ENCODE measurements at places on chromosomes 1 and 21. TPM values are rescaled to one million over a fixed set of nuclear protein-coding genes. Genes with fewer than 3 reads are reported as not detected.

The DIO1 gene
- total RNA-seq = not detected

The OR10R2 gene
- not detected for total RNA-seq

The TSEN15 gene
- total RNA-seq = 46.0 TPM

The CELA3B gene
- total RNA-seq = not detected

The AZIN2 gene
- 7.3 TPM for total RNA-seq

The SLC9C2 gene
- total RNA-seq = not detected

The S100B gene
- not detected for total RNA-seq

The TMPRSS15 gene
- total RNA-seq = not detected

The HCN3 gene
- 7.5 TPM for total RNA-seq

The MMP23B gene
- total RNA-seq = 4.9 TPM

The NBPF10 gene
- 5.0 TPM for total RNA-seq

The ITGB3BP gene
- 61.7 TPM for total RNA-seq

The WNT9A gene
- total RNA-seq = 42.2 TPM

The CNIH3 gene
- total RNA-seq = 8.4 TPM

The NTNG1 gene
- not detected for total RNA-seq

The CFHR4 gene
- not detected for total RNA-seq

The PIGR gene
- 0.10 TPM for total RNA-seq

The RGL1 gene
- total RNA-seq = 2.1 TPM

The ETV3L gene
- not detected for total RNA-seq

The PBX1 gene
- total RNA-seq = 57.7 TPM

The LMX1A gene
- total RNA-seq = not detected

The CATSPERE gene
- total RNA-seq = 1.2 TPM

The GRIK3 gene
- total RNA-seq = not detected

The IFNLR1 gene
- total RNA-seq = 8.1 TPM

The SYT14 gene
- total RNA-seq = 1.4 TPM

The VCAM1 gene
- not detected for total RNA-seq

The TNFRSF1B gene
- total RNA-seq = 3.3 TPM

The C1orf116 gene
- total RNA-seq = 30.2 TPM

The RBBP5 gene
- total RNA-seq = 17.7 TPM

The TSSK3 gene
- 3.9 TPM for total RNA-seq

The CCDC27 gene
- total RNA-seq = not detected

The RGS13 gene
- not detected for total RNA-seq

The ELAPOR1 gene
- 2.0 TPM for total RNA-seq

The PRKAA2 gene
- total RNA-seq = 5.0 TPM

The C1orf216 gene
- total RNA-seq = 7.6 TPM

The TNNI3K gene
- not detected for total RNA-seq

The TFF3 gene
- not detected for total RNA-seq

The PCBP3 gene
- not detected for total RNA-seq

The TNFRSF8 gene
- total RNA-seq = not detected

The S100A10 gene
- 966 TPM for total RNA-seq

The TRAF3IP3 gene
- total RNA-seq = not detected

The SLC45A1 gene
- total RNA-seq = not detected

The LYSMD1 gene
- total RNA-seq = 12.8 TPM

The ITLN1 gene
- not detected for total RNA-seq
